Keratinocyte (primary cell): ENCODE measurements at places on chromosomes 7 and 10. TPM values are rescaled to one million over a fixed set of nuclear protein-coding genes. Genes with fewer than 3 reads are reported as not detected.
A peak's percentile ranks its signal among the peaks of the same experiment; 100 is the strongest.

The CAV2 gene
- 467 to 631 TPM (median 530 TPM) in 3 replicates for polyA plus RNA-seq

DNA sequence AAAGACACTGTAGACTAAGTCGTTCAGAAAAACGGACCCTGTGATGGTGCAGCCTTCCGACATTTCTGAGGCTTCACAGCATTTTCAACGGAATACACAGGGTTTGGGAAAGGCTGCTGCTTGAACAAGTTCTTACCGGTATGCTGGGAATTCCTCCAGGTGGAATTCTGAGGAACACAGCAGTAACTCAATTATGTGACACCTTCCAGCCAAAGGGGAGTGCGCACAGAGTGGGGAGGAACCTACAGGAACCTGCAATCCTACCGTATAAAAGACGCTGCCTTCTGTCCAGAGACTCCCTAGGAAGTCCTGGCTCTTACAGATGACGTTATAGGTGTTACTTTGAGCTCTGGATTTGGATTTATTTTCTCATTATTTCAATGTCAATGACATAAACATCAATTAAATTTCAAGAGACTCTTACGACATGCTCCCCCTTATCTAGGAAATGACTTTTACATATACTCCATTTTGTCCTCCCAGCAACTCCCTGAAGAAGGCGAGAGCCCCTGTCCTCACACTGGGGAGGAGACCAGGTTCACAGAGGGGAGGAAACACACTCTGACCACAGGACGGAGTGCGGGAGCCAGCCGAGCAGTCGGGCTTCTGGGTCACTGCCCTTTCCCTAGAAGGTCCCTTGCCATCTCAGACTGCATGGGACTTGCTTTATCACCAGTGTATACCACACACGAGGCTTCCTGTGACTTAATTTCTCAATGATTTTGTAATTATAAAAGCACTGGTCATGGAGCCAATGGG is 27.9 kb downstream of the VIPR2 start:
- no peak for DNase-seq

- DNase-seq = no peak
Measured at GRCh38 chr10:52245547-52245946, 68.5 kb upstream of the DKK1 start.

The UNCX gene
- polyA plus RNA-seq = not detected in 3 replicates

The PWWP2B gene
- 3.1 to 6.5 TPM (median 3.8 TPM) in 3 replicates for polyA plus RNA-seq

GRCh38 chr7:105532709-105533460 is 884 bp downstream of the RINT1 start:
- DNase-seq = no peak

GRCh38 chr10:78571891-78572290 is 496.9 kb upstream of the ZMIZ1 start:
- no peak for DNase-seq

DNA sequence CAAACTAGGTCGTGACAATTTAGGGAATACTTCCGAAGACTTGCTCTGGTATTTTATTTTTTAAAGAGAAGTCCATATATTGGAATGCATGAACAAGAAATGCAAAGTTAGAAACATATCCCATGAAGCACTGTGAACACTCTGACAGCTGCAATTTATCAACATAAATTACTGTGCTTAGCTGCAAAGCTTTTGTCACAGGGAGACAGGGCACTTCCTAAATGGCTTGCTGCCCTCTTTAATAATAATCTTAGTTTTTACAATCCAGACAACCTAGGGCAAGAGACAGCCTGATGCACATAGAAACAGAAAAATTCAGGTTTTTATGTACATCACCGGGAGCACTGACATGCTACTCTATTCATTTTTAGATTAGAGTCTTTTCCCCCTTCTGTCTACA is 78.3 kb upstream of the NOBOX start:
- DNase-seq = no peak

DNA sequence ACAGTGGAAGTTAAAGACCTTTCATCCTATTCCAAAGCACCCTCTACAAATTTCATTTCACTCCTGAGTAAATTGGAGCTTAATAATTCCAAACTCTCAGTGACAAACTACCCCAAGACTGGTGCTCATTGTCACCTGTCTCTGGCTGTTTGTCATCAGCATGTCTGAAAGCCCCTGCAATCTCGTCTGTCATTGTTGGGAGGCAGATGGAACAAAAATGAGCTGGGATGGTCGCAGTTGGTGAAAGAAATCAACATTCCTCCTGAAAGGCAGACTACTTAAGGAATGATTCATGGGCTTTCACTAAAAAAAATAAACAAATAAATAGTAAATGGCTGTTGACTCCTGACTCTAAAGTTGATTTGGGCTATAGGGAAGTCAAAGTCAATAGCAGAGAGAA is 69.7 kb upstream of the PALS2 start:
- DNase-seq = no peak

The GLCCI1 gene
- 2.8 to 3.4 TPM (median 3.2 TPM) in 3 replicates for polyA plus RNA-seq

GRCh38 chr10:88088441-88089340 is 225.3 kb downstream of the PTEN start:
- DNase-seq = no peak

The FAM53B gene
- polyA plus RNA-seq = 8.6 to 13.2 TPM (median 9.0 TPM) in 3 replicates

DNA sequence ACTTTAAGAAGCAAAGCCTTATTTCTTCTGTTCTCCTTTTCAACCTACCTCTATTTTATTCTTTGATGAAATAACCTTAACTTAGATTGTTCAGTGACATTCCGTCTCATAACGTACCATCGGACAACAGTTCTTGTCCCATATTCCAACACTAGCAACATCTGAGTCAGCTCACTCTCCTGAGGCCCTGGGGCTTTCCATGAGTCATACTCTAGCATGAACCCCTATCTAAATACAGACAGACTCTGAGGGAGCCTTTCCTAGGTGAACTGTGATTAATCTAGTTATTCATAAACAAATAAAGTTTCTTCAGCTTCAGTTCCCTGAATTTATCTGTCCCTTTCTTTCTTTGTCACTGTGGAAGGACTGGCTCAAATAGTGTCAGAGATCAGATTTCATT is 168.7 kb upstream of the LYZL1 start:
- peak; percentile 45 for DNase-seq

DNA sequence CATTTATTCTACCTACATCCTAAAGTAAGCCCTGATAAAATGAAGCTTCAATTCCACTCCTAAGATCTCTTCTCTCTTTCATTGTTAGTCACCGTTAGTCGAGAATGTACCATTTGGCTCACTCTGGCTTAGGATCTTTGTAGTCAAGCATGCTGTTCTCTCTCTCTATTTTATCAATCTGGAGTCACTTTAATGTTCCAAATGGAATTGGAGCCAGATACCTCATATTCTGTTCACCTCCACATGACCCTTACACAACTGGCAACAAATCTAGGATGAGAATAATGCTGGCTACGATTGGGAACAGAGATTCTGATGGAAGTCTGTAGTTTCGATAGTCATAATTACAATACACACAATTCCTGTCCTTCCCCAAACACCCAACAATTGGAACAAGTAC is 213.7 kb downstream of the TWIST1 start:
- no peak for DNase-seq

DNA sequence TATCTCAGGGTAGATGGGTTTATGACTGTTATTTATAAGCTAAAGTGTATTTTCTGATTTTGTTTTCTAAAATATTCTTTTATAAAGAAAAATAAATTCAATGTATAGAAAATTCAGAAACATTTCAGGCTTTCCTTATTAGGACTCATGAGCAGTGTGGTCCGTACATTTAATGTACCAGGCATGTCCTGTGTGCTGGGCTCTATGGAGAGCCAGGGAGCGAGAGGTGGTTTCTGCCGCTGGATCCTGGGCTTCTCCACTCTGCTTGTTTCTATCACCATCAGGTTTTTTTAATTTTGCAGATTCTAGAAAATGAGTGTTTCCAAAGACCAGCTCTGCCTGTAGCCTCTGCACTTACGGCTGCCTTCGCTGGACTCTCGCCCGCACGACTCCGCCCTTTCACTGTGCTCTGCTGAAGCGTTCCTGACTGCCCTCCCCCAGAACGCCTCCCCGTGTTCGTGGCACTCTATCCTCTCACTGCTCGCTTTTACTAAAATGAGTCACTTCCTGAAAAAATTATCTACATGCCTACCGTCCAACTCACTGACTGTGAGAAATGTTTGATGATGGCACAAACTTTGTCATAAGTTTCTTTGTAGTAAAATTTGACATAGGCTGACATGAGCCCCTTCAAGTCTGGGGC is 188.5 kb downstream of the ZMYND11 start:
- DNase-seq = peak; percentile 71

GRCh38 chr10:78935697-78936407 is 132.9 kb upstream of the ZMIZ1 start:
- DNase-seq = no peak

GRCh38 chr10:43124574-43125273 is 13.5 kb upstream of the CSGALNACT2 start:
- DNase-seq = no peak

The PRKAR2B gene
- 0.01 TPM in 1 of 3 replicates, not detected in the others for polyA plus RNA-seq

The ZNF107 gene
- 2.9 to 5.5 TPM (median 3.8 TPM) in 3 replicates for polyA plus RNA-seq

DNA sequence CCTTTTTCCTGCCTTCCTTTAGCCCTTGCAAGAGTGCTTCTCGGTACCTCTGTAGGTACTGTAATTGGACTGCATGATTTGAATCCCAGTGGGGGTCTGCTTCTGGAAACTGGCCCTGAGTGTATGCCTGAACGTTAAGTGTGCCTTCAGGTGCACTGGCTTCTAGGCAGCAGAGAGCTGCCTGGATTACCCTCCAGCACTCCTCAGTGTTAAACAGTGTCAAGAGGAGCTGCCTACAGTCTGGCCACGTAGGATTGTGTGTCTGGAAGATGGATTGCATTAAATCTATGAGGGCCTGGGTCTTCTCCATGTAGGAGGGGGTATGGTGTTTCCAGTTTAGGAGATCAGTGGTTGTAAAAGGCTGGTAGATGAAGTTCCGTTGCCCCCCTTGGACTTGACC is 103.7 kb downstream of the TRIM24 start:
- no peak for DNase-seq

The TEX47 gene
- polyA plus RNA-seq = not detected in 3 replicates

The ATOH7 gene
- polyA plus RNA-seq = 0.04 to 0.07 TPM in 2 of 3 replicates, not detected in the other

GRCh38 chr7:37817996-37818720 is 30.2 kb upstream of the NME8 start:
- DNase-seq = no peak

The GBX1 gene
- polyA plus RNA-seq = not detected in 3 replicates

- no peak for DNase-seq
Measured at GRCh38 chr7:45940939-45941338, 19.9 kb upstream of the IGFBP3 start.

The HOXA1 gene
- 5.2 to 12.5 TPM (median 11.9 TPM) in 3 replicates for polyA plus RNA-seq

- DNase-seq = peak; percentile 30
Measured at GRCh38 chr10:34743814-34744213, 71.3 kb downstream of the PARD3 start.

DNA sequence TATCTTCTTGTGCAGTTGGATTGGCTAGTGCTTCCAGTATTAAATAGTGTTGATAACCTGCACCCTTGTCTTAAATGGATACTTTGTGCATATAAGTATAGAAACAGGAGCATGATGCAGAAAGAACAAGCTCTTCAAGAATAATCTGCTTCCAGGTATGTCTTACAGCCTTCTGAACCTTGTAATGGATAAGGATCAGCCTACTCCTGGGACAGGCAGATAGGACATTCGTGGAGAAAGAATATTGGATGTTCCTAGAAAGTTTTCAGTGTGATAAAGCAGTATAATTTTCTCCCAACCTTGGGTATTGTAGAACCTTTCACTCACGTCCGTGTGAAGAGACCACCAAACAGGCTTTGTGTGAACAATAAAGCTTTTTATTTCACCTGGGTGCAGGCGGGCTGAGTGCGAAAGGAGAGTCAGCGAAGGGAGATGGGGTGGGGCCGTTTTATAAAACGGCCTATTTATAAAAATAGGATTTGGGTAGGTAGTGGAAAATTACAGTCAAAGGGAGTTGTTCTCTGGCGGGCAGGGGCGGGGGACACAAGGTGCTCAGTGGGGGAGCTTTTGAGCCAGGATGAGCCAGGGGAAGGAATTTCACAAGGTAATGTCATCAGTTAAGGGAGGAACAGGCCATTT is 27.2 kb downstream of the C1GALT1 start:
- DNase-seq = no peak

- DNase-seq = peak; percentile 28
Measured at GRCh38 chr10:98400482-98400881, 14.5 kb downstream of the PYROXD2 start.

The MOGAT3 gene
- not detected in 3 replicates for polyA plus RNA-seq

The CARD11 gene
- 4.1 to 7.2 TPM (median 4.3 TPM) in 3 replicates for polyA plus RNA-seq

DNA sequence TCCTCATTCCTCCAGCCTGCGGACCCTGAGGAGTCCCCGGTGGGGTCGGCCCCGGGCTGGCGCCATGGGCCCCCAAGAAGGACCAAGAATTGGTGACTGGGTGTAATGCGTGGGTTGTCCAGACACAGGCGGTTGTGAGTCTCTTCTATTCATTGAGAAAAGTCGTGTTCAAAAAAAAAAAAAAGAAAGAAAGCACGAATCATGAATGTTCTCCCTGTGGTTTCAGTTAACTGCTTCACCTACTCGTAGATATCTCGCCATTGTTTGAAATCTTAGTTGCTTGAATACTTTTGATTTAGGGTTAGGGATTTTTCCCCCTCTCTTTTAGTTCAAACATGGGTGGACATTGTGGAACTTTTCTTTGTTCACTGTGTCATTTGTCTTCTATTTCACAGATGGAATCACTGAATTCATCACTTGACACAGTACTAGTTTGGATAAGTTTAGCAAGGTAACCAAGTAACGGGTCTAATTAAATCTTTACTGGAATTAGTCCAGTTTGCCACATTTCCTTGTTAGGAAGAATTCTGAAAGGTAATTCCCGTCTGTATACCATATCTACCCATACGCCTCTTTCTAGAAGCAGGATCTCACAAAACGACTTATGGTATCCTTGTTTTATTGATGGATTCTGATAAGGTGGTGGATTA is 775 bp downstream of the STARD3NL start:
- DNase-seq = no peak

The HOXA6 gene
- 0.52 to 0.72 TPM (median 0.54 TPM) in 3 replicates for polyA plus RNA-seq

GRCh38 chr7:66054063-66054462 is 21.6 kb upstream of the ASL start:
- DNase-seq = no peak

- DNase-seq = no peak
Measured at GRCh38 chr7:14582010-14582409, 320.5 kb downstream of the DGKB start.

The ATG9B gene
- polyA plus RNA-seq = 0.12 to 0.21 TPM (median 0.19 TPM) in 3 replicates

- DNase-seq = no peak
Measured at GRCh38 chr10:133030781-133031180, 56.9 kb upstream of the ADGRA1 start.

- no peak for DNase-seq
Measured at GRCh38 chr10:126935263-126935946, 30.2 kb downstream of the DOCK1 start.

- DNase-seq = peak; percentile 85
Measured at GRCh38 chr7:143408686-143409561, at the start of gene EPHA1. Gene EPHA1, minus strand, starts transcription at chr7:143408856. Its CDS starts 51 bp downstream, at chr7:143408805.

The PKD2L1 gene
- not detected in 3 replicates for polyA plus RNA-seq

The STEAP1 gene
- 7.7 to 19.0 TPM (median 16.7 TPM) in 3 replicates for polyA plus RNA-seq

The MAD1L1 gene
- polyA plus RNA-seq = 18.0 to 27.0 TPM (median 18.1 TPM) in 3 replicates

DNA sequence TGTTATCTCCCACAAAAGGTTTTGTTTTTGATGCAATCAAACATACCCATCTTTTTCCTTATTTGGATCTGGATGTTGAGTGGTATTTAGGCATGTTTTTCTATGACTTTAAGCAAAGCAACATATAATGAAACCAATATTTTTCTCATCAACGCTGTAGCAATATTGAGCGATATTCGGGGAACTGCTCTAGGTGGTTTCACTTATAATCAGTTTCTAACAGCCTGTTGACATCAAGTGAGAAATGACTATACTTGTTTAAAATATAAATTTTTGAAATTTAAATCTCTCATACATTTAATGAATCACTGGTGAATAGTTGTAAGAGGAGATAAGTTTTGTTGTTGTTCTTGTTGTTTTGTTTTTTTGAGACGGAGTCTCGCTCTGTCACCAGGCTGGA is 52.8 kb upstream of the CCAR1 start:
- DNase-seq = no peak
